Activated CD4-positive, alpha-beta T cell treated with anti-CD3 and anti-CD28 coated beads, Interleukin-2, amount 10 ng/mL, durations not matched to agents 24 days and 14 days (primary cell): ENCODE measurements at places on chromosomes 4 and X.

GRCh38 chr4:89078300-89078699, 21.3 kb upstream of the FAM13A start:
- H3K27ac ChIP-seq: no peak overlapping the region
- H3K27me3 ChIP-seq: no peaks in the 10 kb centered on the region
- no peak overlapping the region for H3K4me3 ChIP-seq
- H3K36me3 ChIP-seq: no peaks in the 10 kb centered on the region

DNA sequence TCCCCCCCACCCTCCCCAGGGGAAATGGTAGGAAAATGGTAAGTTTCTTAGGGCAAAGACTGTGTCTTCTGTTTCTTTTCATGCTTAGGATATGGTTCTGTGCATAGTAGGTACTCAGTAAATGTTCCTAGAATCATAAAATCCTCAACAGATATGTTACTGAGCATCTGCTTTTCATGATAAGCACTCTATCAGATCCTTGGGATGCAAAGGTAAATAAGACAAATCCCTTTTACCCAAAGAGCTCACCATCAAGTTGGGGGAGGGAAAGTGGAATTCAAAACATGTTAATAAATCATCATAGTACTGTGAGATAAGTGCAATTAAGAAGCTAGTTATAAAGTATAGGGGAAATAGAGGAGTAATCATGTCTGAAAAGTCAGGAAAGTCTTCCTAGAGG, 67.9 kb upstream of the OGT start:
- H3K36me3 ChIP-seq: peaks cover 46% of the 10 kb centered on the region
- H3K27me3 ChIP-seq: no peaks in the 10 kb centered on the region
- no peaks in the 10 kb centered on the region for H3K4me1 ChIP-seq
- no peak overlapping the region for H3K27ac ChIP-seq
- no peak overlapping the region for H3K4me3 ChIP-seq
- no peak for DNase-seq

DNA sequence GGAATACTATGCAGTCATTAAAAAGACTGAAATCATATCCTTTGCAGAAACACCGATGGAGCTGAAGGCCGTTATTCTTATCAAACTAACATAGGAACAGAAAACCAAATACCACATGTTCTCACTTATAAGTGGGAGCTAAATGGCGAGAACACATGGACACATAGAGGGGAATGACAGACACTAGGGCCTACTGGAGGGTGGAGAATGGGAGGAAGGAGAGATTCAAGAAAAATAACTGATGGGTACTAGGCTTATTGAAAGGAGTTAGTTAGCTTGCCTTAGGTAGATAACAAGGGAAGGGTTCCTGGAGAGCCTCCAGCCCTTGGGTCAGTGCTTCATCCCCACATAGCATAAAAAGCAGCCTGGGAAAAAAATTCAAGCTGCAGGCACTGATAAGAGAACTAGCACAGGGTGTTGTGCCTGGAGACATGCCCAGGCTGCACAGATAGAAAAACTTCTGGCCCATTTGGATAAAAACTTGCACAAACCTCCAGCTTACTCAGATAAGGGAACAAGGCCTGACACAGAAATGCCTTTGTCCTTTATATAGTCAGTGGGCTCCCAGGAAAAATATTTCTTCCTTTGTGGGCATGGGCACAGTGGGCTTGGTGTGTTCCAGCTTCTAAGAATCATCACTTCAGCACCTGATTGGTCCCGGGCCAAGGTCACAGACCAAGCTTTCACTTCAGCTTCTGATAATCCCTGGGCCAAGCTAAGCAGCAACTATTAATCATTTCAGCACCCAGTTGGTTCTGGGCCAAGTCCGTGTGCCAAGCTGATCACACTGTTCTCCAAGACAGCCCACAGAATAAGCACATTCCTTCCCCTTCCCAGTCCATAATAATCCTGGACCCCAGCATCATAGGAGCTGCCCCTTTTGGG, 23.1 kb upstream of the PWWP3B start:
- no peaks in the 10 kb centered on the region for H3K36me3 ChIP-seq
- H3K27me3 ChIP-seq: no peaks in the 10 kb centered on the region
- H3K4me3 ChIP-seq: no peak overlapping the region
- no peak overlapping the region for H3K27ac ChIP-seq
- no peaks in the 10 kb centered on the region for H3K4me1 ChIP-seq

- H3K27me3 ChIP-seq: no peaks in the 10 kb centered on the region
- H3K36me3 ChIP-seq: no peaks in the 10 kb centered on the region
- no peak for DNase-seq
- H3K27ac ChIP-seq: peak overlapping the region; percentile 60
- no peak overlapping the region for H3K4me3 ChIP-seq
Measured at GRCh38 chr4:2591189-2591588, 54.7 kb downstream of the FAM193A start.

DNA sequence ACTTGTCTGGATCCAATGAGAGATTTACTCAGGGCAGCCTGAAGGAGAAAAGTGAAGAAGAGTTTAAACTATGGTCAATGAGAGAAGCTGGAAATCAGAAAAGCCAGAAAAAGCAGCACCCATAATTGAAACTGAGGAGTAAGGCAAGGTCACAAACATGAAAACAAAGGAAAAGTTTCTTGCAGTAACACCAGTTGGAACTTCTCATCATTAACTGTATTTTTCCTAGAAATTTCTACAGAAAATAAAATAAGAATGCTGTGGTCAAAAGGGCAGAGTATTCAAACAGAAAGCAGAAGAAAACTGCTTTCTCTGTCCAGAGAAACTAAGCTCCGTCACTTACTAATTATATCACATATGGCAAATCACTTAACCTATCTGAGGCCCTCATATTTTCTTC, 102.2 kb downstream of the OR13H1 start:
- H3K27ac ChIP-seq: no peak overlapping the region
- no peaks in the 10 kb centered on the region for H3K4me1 ChIP-seq
- DNase-seq: no peak
- no peaks in the 10 kb centered on the region for H3K36me3 ChIP-seq
- no peaks in the 10 kb centered on the region for H3K27me3 ChIP-seq

- H3K27ac ChIP-seq: no peak overlapping the region
- DNase-seq: no peak
- no peaks in the 10 kb centered on the region for H3K4me1 ChIP-seq
- H3K27me3 ChIP-seq: no peaks in the 10 kb centered on the region
- no peak overlapping the region for H3K4me3 ChIP-seq
Measured at GRCh38 chr4:92970996-92971395, 667.2 kb downstream of the GRID2 start.
